Body of pancreas (tissue), 4 donors: ENCODE measurements at places on chromosomes 3 and 15. TPM values are rescaled to one million over a fixed set of nuclear protein-coding genes. Genes with fewer than 3 reads are reported as not detected.
A peak's percentile ranks its signal among the peaks of the same experiment; 100 is the strongest.

DNA sequence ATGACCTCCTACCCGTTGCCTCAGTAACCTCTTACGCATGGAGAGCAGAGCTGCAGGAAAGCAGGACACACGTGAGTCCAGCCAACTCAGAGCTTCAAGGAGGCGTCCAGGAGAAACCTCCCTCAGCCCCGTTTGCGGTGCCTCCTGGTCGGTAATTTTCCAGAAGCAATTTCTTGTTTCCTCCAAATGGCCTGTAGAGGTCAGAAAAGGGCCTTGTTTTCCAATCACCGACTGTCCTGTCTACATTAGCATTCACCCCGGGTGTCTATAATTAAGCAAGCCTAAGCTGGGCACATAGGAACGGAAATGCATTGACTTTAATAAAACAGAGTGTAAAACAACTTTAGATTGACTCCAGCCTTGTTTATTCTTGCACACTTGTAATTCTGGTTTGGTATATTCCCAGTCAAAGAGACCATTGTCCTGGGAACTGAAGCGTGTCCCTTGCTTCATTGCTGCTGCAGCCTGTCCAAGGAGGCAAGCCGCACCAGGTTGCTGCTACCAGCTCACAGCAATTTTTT is 836.2 kb downstream of the AGBL1 start:
- H3K4me1 ChIP-seq = peaks cover 4% of the 10 kb centered on the region
- no peak for DNase-seq
- H3K36me3 ChIP-seq = no peaks in the 10 kb centered on the region
- no peaks in the 10 kb centered on the region for H3K27me3 ChIP-seq

DNA sequence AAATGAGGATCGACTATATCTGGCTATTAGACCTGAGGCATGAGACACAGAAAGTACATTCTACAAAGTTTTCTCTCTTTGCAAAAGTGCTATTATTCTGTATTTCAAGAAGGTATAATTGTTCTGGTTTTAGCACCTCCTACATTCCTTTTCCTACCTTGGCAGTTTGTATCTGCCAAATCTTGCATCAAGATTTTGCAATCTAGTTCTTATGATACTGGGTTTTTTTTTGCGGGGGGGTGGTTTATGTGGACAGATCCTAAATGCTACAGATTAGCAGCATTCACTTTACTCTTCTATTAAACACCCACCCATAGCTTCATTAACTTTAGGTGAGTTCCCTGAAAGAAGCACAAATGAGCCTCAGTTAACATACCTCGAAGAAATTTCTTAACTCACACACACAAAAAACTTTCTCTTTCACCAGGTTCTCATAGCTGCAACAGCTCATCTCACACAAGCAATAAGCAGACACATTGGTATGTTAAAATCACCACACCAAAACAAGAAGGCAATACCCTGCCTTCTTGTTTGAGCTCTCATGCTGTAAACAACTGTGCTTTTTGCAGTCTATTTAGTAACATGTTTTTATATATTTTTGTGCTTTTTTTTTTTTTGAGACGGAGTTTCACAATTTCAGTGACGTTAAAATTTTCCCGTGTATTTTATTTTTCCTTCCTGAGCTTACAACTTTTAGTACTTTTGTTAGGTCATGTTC is 73.0 kb upstream of the VGLL4 start:
- H3K4me1 ChIP-seq = peaks cover 54% of the 10 kb centered on the region
- H3K4me3 ChIP-seq = no peak overlapping the region
- DNase-seq = no peak

GRCh38 chr3:44555723-44556122 is 730 bp downstream of the ZKSCAN7 start:
- DNase-seq = no peak
- no peaks in the 10 kb centered on the region for H3K27me3 ChIP-seq
- no peaks in the 10 kb centered on the region for H3K36me3 ChIP-seq
- H3K4me3 ChIP-seq = peak overlapping the region; percentile 47
- peaks cover 9% of the 10 kb centered on the region for H3K4me1 ChIP-seq

DNA sequence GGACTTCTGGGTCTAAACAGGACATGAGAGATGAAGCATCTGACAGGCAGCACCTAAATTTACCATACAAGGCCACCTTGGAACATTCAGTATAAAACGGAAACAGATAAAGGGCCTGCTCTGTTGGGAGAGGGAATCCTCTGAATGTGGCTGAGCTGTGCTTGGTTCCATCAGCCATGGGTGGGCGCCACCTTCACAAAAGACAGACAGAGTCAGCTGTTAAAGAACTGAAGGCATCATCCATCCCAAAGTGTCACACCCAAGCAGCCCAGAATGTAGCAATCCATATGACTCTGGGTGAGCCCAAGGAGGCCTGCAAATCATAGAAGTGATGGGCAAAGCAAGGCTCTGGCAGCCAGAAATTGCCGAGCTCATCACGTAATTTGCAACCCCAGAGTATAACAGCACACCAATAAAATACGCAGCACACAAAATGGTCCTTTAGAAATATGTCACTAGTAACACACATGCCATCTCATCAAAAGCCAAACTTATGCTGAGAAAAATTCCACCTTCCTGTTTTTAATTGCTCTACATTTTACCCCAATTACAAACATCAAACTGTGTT is 24.8 kb upstream of the RBP1 start:
- no peak overlapping the region for H3K4me3 ChIP-seq
- no peaks in the 10 kb centered on the region for H3K36me3 ChIP-seq
- DNase-seq = no peak
- no peak overlapping the region for H3K27ac ChIP-seq
- peaks cover 30% of the 10 kb centered on the region for H3K4me1 ChIP-seq

DNA sequence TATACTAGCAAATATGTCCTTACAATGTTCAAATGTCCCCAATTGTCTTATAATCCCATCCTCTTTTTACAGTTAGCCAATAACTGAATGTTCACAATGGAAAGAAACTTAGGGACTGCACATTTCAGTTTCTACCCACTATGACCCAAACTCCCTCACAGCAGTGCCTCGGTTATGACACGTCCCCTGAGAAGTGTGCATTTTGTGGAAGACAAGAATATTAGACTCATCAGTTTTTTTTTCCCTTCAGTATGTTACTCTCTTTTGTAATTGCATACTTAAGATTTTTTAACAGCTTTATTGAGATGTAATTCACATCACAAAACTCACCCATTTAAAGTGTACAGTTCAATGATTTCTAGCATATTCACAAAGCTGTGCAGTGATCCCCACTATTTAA is 64.8 kb downstream of the IGF2BP2 start:
- peaks cover 14% of the 10 kb centered on the region for H3K4me1 ChIP-seq
- DNase-seq = no peak
- no peaks in the 10 kb centered on the region for H3K36me3 ChIP-seq
- H3K27me3 ChIP-seq = no peaks in the 10 kb centered on the region
- H3K4me3 ChIP-seq = no peak overlapping the region

DNA sequence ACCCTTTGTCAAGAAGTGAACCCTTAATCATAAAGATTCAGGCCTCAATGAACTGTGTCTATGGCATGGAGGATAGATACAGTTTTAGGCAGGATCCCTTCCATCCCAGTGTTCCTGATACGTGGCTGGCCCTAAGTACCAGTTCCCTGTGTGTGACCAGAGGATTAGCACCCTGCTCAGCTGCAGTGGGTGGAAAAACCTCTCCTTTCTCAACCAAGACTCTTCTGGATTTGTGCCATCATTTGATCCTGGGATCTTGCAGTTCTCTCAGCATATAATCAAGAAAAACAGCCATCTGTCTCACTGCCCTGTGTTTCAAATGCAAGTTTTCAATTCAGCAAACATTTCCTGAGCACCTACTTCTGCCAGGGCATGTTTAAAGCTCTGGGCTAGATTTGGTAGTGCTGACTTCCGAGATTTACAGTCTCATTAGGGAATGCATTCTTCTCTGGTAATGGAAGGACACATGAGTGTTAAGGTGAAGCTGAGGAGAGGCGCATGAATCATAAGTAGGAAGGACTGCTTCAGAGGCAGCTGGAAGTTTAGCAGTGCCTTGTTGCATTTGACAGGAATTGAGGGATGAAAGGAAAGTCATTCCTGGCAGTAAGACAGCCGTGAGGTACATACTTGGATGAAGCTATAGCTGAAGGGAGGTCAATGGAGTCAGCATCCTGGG is 388.3 kb downstream of the MFSD1 start:
- H3K27ac ChIP-seq = no peak overlapping the region
- H3K4me1 ChIP-seq = peaks cover 17% of the 10 kb centered on the region
- H3K4me3 ChIP-seq = no peak overlapping the region
- no peaks in the 10 kb centered on the region for H3K36me3 ChIP-seq
- H3K27me3 ChIP-seq = no peaks in the 10 kb centered on the region
- DNase-seq = no peak

DNA sequence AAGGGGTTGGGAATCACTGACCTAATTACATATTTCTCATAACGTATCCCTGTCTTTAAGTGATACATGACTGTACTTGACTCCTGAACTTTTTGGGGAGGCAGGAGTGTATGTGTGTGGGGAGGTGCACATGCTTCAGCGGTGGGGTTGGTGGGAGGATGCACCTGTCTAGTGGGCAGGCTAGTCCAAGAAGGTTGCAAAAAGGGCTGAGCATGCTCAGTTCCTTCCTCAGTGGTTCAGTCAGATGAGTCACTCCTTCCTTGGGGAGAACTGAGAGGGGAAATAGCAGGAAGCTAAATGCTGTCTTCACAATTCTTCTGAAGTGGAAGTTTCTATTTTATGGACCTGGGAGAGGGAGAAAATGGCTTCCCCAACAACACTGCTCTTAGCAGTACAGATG is 24.6 kb upstream of the AP4E1 start:
- H3K27ac ChIP-seq = no peak overlapping the region
- H3K4me3 ChIP-seq = no peak overlapping the region
- peak; percentile 19 for DNase-seq

- H3K4me1 ChIP-seq = no peaks in the 10 kb centered on the region
- H3K36me3 ChIP-seq = no peaks in the 10 kb centered on the region
- H3K27ac ChIP-seq = no peak overlapping the region
- DNase-seq = no peak
- no peaks in the 10 kb centered on the region for H3K27me3 ChIP-seq
- H3K4me3 ChIP-seq = no peak overlapping the region
Observed at GRCh38 chr3:158777161-158777873, 24.5 kb upstream of the MFSD1 start.

GRCh38 chr3:9784965-9785364 is 7.3 kb downstream of the TADA3 start:
- H3K4me1 ChIP-seq = no peaks in the 10 kb centered on the region
- peaks cover 8% of the 10 kb centered on the region for H3K36me3 ChIP-seq
- no peak overlapping the region for H3K27ac ChIP-seq
- H3K4me3 ChIP-seq = no peak overlapping the region

DNA sequence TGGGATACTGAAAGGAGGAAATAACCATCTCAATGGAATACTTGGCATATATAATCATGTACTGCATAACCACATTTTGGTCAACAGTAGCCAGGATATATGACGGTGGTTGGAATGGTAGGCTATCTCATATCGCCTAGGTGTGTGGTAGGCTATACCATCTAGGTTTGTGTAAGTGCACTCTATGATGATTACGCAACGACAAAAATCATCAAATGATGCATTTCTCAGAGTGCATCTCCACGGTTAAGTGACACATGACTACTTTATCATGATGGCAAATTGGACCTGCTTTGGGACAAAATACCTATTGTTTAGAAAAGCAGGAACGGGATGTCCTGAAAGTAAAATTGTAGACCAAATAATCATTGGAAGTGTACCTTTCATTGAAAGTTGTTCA is 2.8 kb downstream of the MYZAP start:
- H3K4me3 ChIP-seq = no peak overlapping the region
- no peaks in the 10 kb centered on the region for H3K36me3 ChIP-seq
- H3K27ac ChIP-seq = peak overlapping the region; percentile 90
- H3K27me3 ChIP-seq = no peaks in the 10 kb centered on the region
- peaks cover 86% of the 10 kb centered on the region for H3K4me1 ChIP-seq

DNA sequence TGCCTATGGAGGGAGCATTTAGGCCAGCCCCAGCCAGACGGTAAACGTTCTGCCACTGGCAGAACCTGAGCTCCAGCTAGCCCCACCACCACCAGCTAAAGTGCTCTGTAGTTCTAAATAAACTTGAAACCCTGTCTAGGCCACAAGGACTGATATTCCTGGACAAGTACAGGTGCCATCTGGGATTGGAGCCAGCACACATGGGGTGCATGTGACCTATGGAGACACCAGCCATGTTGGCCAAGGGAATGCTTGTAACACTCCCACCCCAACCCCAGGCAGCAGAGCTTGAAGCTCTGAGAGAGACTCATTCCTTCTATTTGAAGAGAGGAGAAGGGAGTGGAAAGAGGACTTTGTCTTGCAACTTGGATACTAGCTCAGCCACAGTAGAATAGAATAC is 284.5 kb upstream of the DCBLD2 start:
- DNase-seq = no peak
- H3K36me3 ChIP-seq = no peaks in the 10 kb centered on the region
- H3K27ac ChIP-seq = no peak overlapping the region

- H3K4me1 ChIP-seq = no peaks in the 10 kb centered on the region
- H3K4me3 ChIP-seq = no peak overlapping the region
- H3K27me3 ChIP-seq = no peaks in the 10 kb centered on the region
- no peak overlapping the region for H3K27ac ChIP-seq
Observed at GRCh38 chr15:67680641-67681040, 138.1 kb downstream of the MAP2K5 start.

- no peak overlapping the region for H3K4me3 ChIP-seq
- no peaks in the 10 kb centered on the region for H3K27me3 ChIP-seq
- no peak for DNase-seq
Observed at GRCh38 chr3:74590620-74591262, 23.7 kb downstream of the CNTN3 start.

DNA sequence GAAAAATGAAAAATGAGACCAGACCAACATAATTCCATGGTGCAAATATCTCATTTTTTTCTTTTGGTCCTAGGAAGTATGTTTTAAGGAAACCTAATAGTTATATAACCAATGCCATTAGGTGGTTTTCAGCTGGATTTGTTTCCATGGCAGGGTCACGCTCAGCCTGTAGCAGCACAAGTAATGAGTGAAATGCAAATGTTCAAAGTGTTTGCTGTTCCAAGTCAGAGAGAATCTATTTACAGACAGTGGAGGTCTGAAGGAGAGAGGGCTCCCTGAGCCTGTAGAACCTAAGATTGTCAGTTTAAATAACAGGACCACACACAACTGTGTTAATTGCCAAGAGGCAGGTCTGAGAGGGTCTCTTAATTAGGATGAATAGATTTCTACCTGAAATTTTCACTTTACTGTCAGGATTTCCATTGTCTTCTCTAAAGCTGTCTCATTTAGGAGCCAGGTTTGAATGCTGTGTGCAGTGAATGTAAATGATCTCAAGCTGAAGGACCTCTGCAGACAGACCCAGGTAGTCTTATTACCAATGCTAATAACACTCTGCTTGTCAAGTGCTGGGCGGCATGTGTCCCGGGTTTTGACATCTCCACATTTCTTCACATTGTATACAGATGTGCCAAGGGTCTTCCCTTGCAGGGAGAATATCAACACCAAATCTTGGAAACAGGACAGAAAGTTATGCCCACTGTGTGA is 317.3 kb upstream of the NECTIN3 start:
- no peaks in the 10 kb centered on the region for H3K27me3 ChIP-seq
- no peaks in the 10 kb centered on the region for H3K36me3 ChIP-seq
- no peak for DNase-seq
- no peaks in the 10 kb centered on the region for H3K4me1 ChIP-seq
- no peak overlapping the region for H3K27ac ChIP-seq

- H3K4me1 ChIP-seq = no peaks in the 10 kb centered on the region
- no peak overlapping the region for H3K4me3 ChIP-seq
- H3K27me3 ChIP-seq = no peaks in the 10 kb centered on the region
- no peak overlapping the region for H3K27ac ChIP-seq
Observed at GRCh38 chr3:32969656-32970055, 18.2 kb downstream of the CCR4 start.

The PSTPIP1 gene
- total RNA-seq = 3.3 TPM

The PATL2 gene
- 1.0 TPM for total RNA-seq

The CX3CR1 gene
- total RNA-seq = 1.3 TPM

The KLF15 gene
- total RNA-seq = 40.2 TPM

The SEMA3F gene
- 5.2 TPM for total RNA-seq

The SYNPR gene
- not detected for total RNA-seq

The TSPAN3 gene
- total RNA-seq = 99.1 TPM

The COL6A5 gene
- total RNA-seq = not detected

The GATA2 gene
- total RNA-seq = 11.7 TPM

The USP4 gene
- 13.2 TPM for total RNA-seq

The RARRES1 gene
- total RNA-seq = 18.4 TPM

The DGKG gene
- 16.2 TPM for total RNA-seq
